T-helper 1 cell treated with Interleukin-12 subunit alpha and Interleukin-12 subunit beta and Interleukin-4 antibody, amounts not matched to agents 30 ng/mL and 1 ng/mL, for 36 hours (primary cell): ENCODE measurements at places on chromosomes 16 and 17. TPM values are rescaled to one million over a fixed set of nuclear protein-coding genes. Genes with fewer than 3 reads are reported as not detected.

KRTAP2-2 gene
- total RNA-seq, result not detected in 2 replicates

KRTAP3-1 gene
- not detected in 2 replicates for total RNA-seq

AATK gene
- 0.39 and 0.54 TPM in 2 replicates for total RNA-seq

DRC7 gene
- not detected in 2 replicates for total RNA-seq

DPEP3 gene
- 0.12 and 0.22 TPM in 2 replicates for total RNA-seq

TBX4 gene
- not detected in 2 replicates for total RNA-seq

SPNS2 gene
- total RNA-seq, result 0.24 and 0.47 TPM in 2 replicates

TXNDC11 gene
- total RNA-seq, result 55.3 and 59.4 TPM in 2 replicates

C17orf58 gene
- total RNA-seq, result 6.0 and 7.8 TPM in 2 replicates

ALOX15 gene
- total RNA-seq, result not detected in 2 replicates

KRT36 gene
- not detected in 2 replicates for total RNA-seq

MAZ gene
- total RNA-seq, result 353 and 357 TPM in 2 replicates

VKORC1 gene
- total RNA-seq, result 61.1 and 63.1 TPM in 2 replicates

PTX4 gene
- not detected in 2 replicates for total RNA-seq
